ENCODE measurements at places on chromosomes 5 and 9. TPM values are rescaled to one million over a fixed set of nuclear protein-coding genes. Genes with fewer than 3 reads are reported as not detected.

DNA sequence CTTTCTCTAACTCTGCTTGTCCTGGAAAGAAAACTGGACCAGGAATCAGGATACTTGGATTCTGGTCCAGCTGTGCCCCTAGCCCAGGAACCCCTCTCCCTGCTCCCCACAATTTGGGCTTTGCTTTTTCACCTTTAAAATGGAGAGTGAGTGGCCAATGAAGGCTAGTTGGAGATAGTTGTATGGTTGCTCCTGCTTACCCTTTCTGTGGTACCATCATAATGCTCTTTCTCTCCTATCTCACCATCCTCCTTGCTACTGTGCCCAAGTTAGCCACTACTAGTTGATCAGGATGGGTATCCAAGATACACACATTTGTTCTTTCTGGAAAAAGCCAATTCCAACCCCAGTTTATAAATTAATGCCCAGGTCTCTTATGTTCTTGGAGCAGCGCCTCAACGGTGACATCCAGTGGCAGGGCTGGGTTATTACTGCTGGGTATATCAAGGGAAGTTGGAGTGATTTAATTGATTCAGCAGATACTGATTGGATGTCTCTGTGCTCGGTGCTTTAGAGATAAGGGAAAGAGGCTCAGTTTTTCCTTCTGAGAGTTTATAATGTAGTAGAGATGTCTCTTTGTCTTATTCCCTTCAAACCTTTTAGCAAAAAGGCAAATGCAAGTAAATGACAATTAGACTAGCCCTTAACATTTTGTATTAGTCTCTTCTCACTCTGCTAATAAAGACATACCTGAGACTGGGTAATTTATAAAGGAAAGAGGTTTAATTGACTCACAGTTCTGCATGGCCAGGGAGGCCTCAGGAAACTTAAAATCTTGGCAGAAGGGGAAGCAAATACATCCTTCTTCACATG, 38.5 kb downstream of the FAXDC2 start:
- no peak overlapping the region for H3K27ac ChIP-seq
- peak; percentile 58 for DNase-seq
- peaks cover 99% of the 10 kb centered on the region for H3K36me3 ChIP-seq
- H3K27me3 ChIP-seq: no peaks in the 10 kb centered on the region

- H3K36me3 ChIP-seq: no peaks in the 10 kb centered on the region
- H3K4me3 ChIP-seq: no peak overlapping the region
- no peaks in the 10 kb centered on the region for H3K27me3 ChIP-seq
Observed at GRCh38 chr9:114777821-114778609, 27.8 kb downstream of the TNFSF15 start.

GRCh38 chr9:99360026-99360425, 137.9 kb downstream of the SEC61B start:
- DNase-seq: no peak
- no peak overlapping the region for H3K4me3 ChIP-seq
- H3K36me3 ChIP-seq: no peaks in the 10 kb centered on the region
- peak overlapping the region; percentile 89 for H3K27ac ChIP-seq
- H3K27me3 ChIP-seq: peaks cover 7% of the 10 kb centered on the region

GRCh38 chr9:70043689-70044489, at the start of gene MAMDC2:
Gene MAMDC2, plus strand, starts transcription at chr9:70043848. Its CDS starts 350 bp downstream, at chr9:70044198.
- peak within 1 kb of the TSS; percentile 92 for H3K27ac ChIP-seq
- no peaks in the 10 kb centered on the region for H3K27me3 ChIP-seq
- DNase-seq: peak; percentile 83
- peak within 1 kb of the TSS; percentile 65 for H3K4me3 ChIP-seq
- H3K4me1 ChIP-seq: peaks cover 40% of the 10 kb centered on the region
- no peaks in the 10 kb centered on the region for H3K36me3 ChIP-seq

DNA sequence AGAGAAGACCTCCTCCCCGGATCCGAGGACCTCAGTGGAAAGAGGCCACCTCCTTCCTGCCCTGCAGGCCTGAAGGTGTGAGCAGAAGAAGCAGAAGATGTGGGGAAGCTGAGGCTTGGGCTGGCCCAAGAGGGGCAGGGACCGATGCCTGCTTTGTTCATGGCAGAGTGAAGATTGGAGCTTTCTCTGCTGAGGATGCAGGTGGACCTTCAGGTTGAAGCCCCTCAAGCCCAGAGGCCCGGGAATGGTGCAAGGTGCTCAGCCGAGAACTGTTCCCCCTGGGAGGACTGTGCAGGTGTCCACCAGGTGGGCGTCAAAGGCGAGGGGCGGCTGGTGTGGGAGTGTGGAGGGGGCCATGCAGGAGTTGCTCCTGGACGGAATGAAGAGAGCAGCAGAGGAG, 277.9 kb upstream of the IRX2 start:
- no peak overlapping the region for H3K4me3 ChIP-seq
- H3K27me3 ChIP-seq: no peaks in the 10 kb centered on the region
- no peaks in the 10 kb centered on the region for H3K36me3 ChIP-seq
- H3K4me1 ChIP-seq: no peaks in the 10 kb centered on the region
- no peak for DNase-seq
- no peak overlapping the region for H3K27ac ChIP-seq

Gene MINAR2
- polyA plus RNA-seq: not detected

GRCh38 chr9:137618105-137619067, at the start of gene EHMT1:
Gene EHMT1, plus strand, starts transcription at chr9:137619005. Its CDS starts 24 bp downstream, at chr9:137619029.
- H3K4me1 ChIP-seq: peaks cover 22% of the 10 kb centered on the region
- H3K27ac ChIP-seq: peak within 1 kb of the TSS; percentile 92
- peak; percentile 89 for DNase-seq
- peaks cover 11% of the 10 kb centered on the region for H3K36me3 ChIP-seq
- peak within 1 kb of the TSS; percentile 80 for H3K4me3 ChIP-seq
- no peaks in the 10 kb centered on the region for H3K27me3 ChIP-seq
